Occipital lobe (tissue), 3 donors: ENCODE measurements at places on chromosomes 5 and 9. TPM values are rescaled to one million over a fixed set of nuclear protein-coding genes. Genes with fewer than 3 reads are reported as not detected.

Gene DCAF12
- 21.8 TPM for total RNA-seq

Gene CTNND2
- 66.9 TPM for total RNA-seq

Gene MCC
- 15.8 TPM for total RNA-seq

Gene SYK
- 1.9 TPM for total RNA-seq

Gene RABEPK
- total RNA-seq: 17.5 TPM

Gene OR1N2
- not detected for total RNA-seq
